ENCODE measurements at places on chromosomes 4 and X. TPM values are rescaled to one million over a fixed set of nuclear protein-coding genes. Genes with fewer than 3 reads are reported as not detected.

Gene PSAPL1
- not detected for total RNA-seq

- DNase-seq: no peak
These were observed 12.3 kb upstream of the CHIC2 start for GRCh38 chr4:54076673-54077072.

Gene FAT1
- total RNA-seq: not detected

Gene HS3ST1
- total RNA-seq: 0.35 TPM

Gene EDA
- total RNA-seq: 0.57 TPM

- DNase-seq: no peak
These were observed 1008.8 kb downstream of the ADGRL3 start for GRCh38 chr4:62208921-62209320.

DNA sequence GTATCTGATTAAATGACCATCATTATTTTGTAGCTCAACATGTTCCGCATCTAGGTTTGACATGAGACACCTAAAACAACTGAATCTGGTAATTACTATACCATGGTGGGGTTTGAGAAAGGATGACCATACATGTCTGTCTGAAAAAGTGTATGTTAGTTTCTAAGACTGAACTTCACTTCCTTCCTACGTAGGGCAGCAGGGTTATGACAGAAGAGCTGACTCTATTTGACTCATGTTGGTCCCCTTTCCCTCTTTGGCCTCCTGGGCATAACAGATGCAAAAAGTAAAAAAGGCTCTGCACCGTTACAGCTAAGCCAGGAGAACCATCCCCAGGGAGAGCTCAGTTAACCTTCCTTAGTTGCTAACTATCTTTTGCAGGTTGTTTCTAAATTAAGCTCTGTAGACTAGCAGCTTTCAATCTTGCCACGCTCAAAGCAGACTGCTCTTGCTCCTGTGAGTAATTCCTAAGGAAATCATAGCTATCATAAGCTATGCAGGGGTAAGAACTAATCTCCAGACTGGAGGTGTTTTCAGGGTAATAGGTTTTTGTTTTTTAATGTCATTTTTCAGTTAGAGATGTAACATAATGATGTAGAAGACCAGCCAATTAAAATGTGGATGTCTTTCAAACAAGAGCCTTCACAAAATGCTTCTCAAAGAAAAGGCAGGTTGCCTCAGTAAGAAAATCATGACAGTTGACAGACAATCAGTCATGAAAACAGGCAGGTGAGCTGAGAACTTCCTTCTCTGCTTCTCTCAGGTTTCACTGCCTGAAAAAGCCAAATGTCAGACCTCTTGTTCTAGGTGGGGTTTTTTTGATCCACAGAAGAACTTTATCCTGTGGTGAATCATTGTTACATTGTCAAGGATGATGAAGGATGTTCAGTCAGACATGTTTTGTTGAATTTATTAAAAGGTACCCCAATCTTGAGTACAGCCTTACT is 66.9 kb upstream of the DAPP1 start:
- DNase-seq: no peak

DNA sequence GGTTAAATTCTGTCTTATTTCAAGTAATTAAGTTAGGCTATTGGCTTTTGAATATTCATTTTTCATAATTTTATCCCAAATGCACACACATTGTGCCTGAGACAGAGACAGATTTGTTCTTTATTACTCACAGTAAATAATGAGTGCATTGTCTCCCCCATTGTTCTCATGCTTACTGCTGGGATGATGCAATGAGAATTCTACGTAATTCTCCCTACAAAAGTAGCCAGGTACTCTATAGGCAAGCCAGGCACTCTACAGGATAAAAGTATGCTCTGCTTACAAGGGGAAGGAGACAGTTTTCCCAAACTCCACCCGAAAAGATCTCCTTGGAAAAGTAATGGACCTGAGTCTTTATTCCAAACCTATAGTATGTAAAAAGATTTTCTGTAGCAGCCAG is 1890.7 kb upstream of the PCDH10 start:
- DNase-seq: no peak

- DNase-seq: no peak
These were observed 81.1 kb downstream of the FAT1 start for GRCh38 chr4:186642530-186642929.

DNA sequence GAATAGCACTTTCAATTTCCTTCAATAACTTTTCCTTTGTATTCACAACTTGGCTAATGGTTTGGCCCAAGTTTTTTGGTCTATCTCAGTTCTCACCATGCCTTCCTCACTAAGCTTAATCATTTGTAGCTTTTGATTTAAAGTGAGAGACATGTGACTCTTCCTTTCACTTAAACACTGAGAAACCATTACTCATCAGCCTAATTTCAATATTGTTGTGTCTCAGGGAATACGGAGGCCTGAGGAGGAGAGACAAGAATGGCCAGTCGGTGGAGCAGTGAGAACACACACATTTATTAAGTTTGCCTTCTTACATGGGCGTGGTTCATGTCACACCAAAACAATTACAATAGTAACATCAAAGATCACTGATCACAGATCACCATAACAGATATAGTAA is 56.7 kb downstream of the TSPAN5 start:
- DNase-seq: no peak

GRCh38 chr4:169052594-169052945 is 42.5 kb upstream of the CBR4 start:
- no peak for DNase-seq

DNA sequence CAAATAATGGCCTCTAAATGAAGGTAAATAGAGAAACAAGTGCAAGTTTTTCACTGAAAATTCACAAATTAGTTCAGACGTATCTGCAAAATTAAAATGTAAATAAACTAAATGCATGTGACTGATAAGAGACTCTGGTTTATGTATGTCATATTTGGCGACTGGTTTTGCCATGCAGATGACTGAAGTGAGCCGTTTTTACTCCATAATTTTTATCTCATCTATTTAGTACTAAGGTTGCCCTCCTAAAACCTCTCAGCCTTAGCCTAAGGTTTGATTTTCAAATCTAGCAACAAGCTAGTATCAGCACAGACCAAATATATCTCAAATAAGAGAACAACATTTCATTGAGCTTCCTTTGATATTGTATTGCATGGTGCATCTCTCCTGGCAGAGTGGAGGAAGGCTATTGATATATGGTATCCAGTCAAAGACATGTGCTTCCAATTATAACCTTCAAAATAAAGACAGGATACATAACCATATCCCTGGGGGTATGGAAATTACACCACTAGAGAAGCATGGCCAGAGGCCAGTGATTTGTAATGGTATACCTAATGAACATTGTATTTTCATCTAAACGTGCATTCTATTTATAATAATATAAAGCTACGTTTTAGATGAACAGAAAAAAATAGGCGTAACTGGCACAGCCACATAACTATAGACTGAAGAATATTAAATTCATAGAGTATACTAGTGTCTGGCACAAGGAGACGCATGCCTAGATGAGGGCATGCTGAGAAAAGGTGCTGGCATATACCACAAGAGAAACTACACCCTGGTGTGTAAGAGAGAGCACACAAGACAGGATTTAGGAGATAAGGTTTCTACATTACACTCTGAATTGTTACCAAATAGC is 392.6 kb upstream of the INTU start:
- no peak for DNase-seq

DNA sequence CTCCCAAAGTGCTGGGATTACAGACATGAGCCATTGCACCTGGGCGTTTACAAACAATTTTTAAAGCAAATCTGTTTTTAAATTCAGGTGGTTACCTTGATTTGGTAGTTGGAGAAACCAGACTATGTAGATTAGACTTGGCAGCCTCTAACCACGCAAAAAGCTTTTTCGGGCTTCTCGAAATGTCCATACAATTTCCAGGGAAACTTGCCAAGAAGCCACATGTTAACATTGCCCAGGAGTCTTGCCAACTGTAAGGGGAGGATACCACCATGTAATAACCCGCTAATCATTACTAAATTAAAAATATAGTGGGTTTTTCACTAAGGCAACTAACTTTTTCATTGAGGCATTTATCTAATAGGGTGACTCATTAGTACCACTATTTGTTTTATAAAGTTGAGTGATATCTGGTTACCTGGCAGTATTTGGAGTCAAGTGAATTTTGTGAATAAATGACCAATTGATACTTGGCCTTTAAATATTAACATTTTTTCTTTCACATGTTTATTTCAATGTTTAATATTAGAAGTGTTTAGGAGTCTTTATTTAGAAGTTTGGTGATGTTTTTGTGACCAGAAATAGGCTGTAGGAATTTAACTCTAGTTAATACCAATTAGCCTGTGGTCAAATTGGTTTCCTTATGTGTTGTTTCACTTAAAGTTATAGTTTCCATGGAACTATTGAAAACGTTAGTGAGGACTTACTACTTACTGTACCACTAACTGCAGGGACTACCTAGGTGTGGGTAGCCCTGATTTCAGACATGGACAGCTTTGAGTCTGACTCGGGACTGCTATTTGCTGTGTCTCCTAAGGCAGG is 61.3 kb downstream of the CLDN34 start:
- DNase-seq: no peak

DNA sequence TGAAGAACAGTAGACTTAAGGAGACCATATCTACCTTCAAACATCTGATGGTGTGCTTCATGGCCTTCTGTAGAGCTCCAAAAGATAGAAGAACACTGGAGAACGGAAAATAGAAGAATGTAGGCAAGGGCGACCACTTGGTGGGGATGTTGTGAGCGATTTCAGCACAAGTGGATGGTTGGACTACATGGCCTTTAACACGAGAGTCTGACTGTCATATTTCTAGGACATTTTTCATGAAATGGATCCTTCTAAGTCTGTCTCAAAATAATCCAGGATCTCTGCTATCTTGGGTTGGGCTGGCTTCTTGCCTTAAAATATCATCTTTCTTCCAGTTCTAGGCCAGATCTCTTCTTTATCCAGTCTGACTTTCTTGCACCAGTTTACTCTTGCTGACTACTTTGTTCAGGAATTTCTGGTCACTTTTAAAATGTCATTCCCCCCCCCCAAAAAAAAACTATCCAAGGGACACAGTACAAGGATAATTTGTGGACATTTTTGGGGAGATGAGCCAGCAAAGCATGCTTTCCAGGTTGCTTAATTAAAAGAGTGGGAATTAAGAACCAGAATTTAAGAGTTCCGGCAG is 1.2 kb upstream of the MID1IP1 start:
- DNase-seq: no peak

- DNase-seq: no peak
These were observed 167.1 kb downstream of the EFNB1 start for GRCh38 chrX:68995780-68996551.

DNA sequence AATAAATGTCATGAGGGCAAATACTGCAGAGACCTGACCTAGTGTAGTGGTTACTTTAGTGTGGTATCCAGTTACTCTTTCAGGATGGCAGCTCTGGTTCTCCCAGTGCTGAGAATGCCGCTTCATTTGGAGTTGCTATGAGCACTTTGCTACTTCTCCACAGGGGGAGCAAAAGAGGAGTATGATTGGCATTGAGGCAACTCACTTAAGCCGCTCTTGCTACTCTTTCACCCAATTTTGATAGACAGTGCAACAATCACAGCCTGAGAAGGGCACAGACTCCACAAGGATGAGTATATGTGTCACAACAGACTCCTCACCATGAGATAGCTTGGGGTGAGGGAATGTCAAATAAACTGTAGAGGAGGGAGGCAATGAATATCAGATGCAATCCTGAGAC is 81.2 kb downstream of the NPY1R start:
- no peak for DNase-seq

GRCh38 chr4:169437299-169438047 is 166.7 kb upstream of the SH3RF1 start:
- DNase-seq: no peak

GRCh38 chr4:106996490-106996889 is 39.6 kb downstream of the DKK2 start:
- no peak for DNase-seq

Gene ASMT
- 1.9 TPM for total RNA-seq

DNA sequence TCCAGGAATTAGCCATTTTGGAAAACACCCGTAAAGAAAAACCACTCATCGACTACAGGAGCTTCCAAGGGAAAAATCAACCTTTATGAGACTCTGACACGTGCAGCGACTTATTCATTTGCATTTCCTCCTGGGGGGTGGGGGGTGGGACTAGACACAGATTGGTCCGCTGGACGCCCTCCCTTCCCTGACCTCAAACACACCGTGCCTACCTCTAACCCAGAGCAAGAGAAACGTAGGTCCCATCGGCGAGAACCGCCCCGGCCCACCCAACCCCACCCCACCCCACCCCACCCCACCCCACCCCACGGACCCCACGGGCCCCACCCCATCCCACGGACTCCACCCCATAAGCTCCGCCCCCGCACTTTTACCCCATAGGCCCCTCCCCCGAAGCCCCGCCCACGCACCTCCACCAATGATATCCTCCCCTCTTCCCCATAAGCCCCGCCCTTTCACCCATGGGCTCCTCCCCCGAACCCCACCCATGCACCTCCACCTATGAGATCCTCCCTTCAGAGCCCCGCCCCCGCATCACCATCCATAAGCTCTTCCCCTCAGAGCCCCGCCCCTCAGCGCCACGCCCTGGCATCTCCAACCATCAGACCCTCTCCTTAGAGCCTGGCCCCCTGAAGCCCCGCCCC is 1.1 kb downstream of the GTPBP6 start:
- DNase-seq: no peak

- no peak for DNase-seq
These were observed 2.1 kb downstream of the APLN start for GRCh38 chrX:129652565-129653169.

DNA sequence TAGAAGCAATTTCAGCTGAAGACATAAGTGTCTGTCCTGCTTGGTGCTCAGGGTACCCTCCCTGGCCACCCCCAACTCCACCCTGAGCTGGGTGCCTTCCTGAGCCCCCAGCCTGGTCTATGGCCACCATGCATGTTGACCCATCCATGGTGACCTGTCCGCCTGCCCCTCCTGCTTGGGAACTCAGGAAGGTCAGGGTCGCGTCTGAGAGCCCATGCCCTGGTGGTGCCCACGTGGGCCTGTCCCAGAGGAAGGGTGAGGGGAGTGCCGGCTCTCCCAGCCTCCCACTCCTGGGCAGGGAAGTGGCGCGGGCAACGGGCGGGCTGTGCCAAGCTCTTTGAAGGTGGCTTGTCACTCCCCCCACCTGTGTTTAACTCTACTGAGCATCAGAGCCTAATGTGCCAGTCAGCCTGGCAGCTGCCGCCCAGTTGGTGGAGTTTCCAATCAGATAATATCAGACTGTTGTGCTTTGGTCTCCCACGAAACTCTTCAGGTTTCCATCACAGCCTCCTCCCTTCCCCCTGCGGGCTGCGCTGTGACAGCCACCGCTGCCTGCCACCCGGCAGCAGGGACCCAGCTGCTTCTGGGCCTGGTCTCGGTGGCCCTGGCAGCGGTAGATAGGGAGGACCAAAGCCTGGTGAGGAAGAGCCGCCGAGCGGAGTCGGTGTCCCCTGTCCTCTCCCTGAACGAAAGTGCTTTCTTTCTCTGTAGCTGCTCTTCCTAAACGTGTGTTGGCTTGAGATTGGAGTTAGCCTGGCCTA is 4.8 kb downstream of the SH3BP2 start:
- DNase-seq: peak; percentile 34

- DNase-seq: no peak
These were observed 488.3 kb downstream of the ANKRD50 start for GRCh38 chr4:124224256-124224655.

Gene SPANXB1
- total RNA-seq: not detected

- no peak for DNase-seq
These were observed 740.7 kb upstream of the SLIT2 start for GRCh38 chr4:19510993-19511392.

Data from CD8-positive, alpha-beta memory T cell (primary cell).